ENCODE measurements at places on chromosomes 7 and 10.

- DNase-seq, result no peak
Observed at GRCh38 chr7:65307651-65308299, 65.9 kb upstream of the ZNF92 start.

GRCh38 chr7:75814407-75814947 lies 871 bp upstream of the CCL24 start:
- no peak for DNase-seq

DNA sequence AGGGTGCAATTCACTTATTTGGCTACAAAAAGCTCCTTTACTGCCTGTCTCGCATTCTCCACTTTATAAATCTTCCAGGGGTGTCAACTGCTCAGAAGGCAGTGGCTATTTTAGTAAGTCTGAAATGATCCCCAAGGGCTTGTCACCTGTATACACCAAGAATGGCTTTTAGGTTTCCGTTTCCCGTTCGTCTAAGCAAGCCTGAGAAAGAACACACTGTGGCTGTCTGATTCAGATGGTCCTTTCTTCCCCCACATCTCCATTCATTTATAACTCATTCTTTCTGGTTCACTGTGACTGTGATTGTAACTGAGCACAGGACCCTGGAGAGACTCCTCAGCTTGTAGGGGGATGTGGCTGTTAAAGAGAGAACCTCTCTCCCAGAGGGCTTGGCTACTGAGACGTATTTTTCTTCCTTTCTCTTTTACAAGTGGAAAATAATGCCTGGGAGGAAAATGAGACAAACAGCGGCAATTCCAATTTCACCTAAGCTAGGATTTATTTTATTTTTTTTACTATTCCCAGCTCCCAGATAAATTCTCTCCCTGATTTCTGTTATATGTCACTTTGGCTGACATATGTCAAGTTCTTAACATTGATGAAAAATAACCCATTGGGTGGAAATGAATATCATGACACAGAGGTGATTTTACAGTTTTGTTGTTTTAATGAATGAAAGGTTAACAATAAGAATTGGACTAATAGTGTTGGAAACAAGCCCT lies 129.3 kb downstream of the FAM107B start:
- no peak for DNase-seq

- DNase-seq, result no peak
Observed at GRCh38 chr7:141754939-141755338, 9.0 kb upstream of the TAS2R3 start.

DNA sequence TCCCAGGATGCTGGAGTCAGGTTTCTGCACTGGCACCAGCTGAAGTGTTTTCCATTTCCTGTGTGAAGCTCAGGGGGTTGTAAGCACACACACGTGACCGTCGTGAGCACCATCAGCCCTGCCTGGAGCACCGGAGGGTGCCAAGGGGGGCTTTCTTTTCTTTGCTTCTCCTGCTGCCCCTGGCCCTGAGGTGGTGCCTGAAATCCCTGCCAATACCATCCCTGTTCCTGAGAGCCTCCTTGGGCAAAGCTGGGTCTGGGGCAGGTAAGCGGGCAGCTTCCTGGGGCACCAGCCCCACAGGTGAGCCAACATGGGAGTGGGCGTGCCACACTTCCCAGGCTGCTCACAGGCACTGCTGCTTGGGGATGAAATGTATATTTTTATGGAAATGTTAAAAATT lies 593.6 kb downstream of the DNAJB6 start:
- DNase-seq, result no peak

- no peak for DNase-seq
Observed at GRCh38 chr10:18421726-18422293, 229.6 kb downstream of the NSUN6 start.

DNA sequence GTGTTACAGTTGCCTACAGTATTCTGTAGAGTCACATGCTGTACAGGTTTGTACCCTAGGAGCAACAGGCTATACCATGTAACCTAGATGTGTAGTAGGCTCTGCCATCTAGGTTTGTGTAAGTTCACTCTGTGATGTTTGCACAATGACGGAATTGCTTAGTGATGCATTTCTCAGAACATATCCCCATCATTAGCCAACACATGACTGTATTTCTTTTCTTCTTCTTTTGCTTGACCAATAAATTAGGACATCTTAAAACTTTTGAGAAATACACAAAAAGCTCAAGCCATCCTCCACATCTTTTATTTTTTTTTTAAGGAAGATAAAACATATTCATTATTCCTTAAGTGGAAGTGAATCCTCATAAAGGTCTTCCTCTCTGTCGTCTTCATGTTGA lies 5.4 kb upstream of the PFKFB3 start:
- no peak for DNase-seq

GRCh38 chr7:77497079-77497478 lies 40.0 kb upstream of the PTPN12 start:
- no peak for DNase-seq

GRCh38 chr10:1473874-1474273 lies 263.5 kb downstream of the ADARB2 start:
- no peak for DNase-seq

- no peak for DNase-seq
Observed at GRCh38 chr7:116552602-116553001, 27.8 kb downstream of the CAV1 start.

- DNase-seq, result no peak
Observed at GRCh38 chr10:125089469-125089868, 70.9 kb downstream of the CTBP2 start.

- no peak for DNase-seq
Observed at GRCh38 chr7:48085433-48085791, 3.7 kb upstream of the UPP1 start.

GRCh38 chr10:121221072-121221471 lies 369.9 kb downstream of the WDR11 start:
- no peak for DNase-seq

- no peak for DNase-seq
Observed at GRCh38 chr10:1465993-1466764, 271.1 kb downstream of the ADARB2 start.

DNA sequence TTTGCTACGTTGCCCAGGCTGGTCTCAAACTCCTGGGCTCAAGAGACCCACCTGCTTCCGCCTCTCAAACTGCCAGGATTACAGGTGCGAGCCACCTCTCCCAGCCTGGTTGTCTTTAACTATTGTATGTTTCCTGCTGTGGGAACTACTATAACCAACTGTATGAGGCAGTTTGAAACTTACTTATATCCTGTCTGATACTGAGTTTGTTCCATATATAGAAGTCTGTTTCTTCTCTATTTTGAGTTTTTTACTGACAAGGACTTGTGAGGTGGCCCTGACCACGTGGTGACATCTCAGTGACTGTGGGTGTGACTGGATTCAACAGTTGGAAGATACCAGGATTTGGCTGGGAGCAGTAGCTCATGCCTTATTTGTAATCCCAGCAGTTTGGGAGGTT lies 14.2 kb downstream of the FBH1 start:
- DNase-seq, result no peak

- DNase-seq, result no peak
Observed at GRCh38 chr10:73480158-73480557, 15.7 kb downstream of the PPP3CB start.

DNA sequence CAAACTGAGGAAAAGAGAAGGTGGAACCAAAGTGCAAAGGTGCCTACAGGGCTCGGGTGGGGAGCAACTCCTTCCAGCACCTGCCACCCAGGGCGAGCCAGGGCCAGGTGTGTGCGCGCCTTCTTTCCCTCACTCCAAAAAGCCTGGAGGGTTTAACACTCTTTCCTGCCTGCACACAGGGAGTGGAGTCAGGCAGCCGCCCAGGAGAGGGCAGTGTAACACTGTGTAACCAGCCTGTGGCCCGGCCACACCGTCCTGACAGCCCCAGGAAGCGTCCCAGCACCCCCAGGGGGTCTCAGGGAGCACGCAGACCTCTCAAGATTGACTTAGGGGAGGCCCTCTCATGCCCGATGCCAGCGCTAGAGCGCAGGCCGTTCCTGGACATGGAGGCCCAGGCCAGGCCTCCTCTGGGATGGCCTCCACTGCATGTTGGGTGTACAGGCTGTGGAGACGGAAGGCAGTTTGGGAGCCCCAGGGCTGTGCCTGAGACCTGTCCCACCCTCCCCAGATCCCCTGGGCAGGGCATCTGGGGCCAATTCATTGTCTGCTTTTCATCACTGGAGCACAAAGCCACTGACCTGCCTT lies 13.4 kb downstream of the BRI3 start:
- DNase-seq, result no peak

DNA sequence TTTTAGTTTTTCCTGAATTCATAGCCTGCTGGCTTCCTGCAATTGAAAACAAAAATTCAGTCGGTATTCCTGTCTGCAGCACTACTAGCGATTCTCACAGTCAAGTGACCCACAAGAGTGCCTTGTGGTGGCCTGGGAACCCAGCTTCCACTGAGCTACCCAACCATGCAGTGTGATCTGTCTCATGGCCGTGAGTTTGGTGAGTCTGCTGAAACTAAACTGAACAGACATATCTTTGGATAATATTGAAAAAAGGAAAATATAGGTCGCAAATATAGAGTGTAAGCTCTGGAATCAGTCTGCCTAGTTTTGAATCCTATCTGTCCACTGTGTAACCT lies 18.1 kb downstream of the ZNF786 start:
- DNase-seq, result no peak

GRCh38 chr10:101040061-101040460 lies 9.0 kb downstream of the SFXN3 start:
- DNase-seq, result no peak

DNA sequence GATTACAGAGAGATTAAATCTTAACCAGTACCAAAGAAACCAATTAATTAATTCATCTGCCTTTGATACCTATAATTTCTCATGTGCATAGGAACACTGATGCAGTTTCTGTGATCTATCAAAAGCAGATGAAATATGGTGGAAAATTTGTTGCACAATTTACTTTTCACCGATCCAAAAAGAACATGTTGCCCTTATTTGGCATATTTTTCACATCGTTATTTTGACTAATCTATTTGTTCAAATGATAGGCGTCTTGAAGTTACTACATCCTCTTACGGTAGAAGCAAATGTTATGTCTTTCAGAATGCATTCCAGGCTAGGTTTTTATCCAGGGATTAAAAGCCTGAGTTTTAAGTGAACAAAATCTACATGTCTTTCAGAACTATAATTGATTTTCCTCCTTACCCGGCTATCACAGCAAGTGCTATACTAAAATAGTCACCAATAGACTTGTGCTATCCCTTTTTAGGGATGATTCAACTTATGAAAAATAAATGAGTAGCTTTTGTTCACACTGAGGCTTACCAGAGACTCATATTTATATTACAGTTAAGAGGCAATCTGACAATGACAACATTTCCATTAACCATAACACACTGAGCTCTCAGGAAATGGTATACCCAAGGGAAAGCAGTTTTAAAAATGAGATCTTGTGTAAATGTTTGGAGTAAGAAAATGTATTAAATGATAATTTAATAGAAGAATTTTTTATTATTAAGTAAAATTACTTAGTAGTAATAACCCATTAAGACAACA lies 16.8 kb upstream of the TES start:
- DNase-seq, result no peak

- DNase-seq, result no peak
Observed at GRCh38 chr10:124099604-124100003, 6.2 kb upstream of the CHST15 start.

DNA sequence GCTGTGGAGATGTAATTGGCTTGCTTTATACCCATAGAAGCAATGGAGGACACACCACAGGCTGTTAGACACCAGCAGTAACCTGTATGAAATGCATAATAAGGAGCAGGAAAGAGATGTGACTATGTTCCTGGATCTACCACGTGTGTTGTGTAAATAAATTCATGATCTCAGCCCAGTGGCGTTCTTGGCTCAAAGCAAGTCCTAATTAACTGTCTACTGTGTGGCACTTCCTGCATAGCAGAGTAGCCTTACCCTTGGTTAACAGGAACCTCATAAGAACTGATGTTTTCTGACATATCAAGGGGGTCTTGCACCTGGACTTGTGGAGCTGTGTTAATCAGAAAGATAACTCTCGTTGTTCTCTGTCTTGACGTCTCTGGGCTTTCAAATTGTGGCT lies 25.7 kb upstream of the FAM180A start:
- DNase-seq, result no peak

DNA sequence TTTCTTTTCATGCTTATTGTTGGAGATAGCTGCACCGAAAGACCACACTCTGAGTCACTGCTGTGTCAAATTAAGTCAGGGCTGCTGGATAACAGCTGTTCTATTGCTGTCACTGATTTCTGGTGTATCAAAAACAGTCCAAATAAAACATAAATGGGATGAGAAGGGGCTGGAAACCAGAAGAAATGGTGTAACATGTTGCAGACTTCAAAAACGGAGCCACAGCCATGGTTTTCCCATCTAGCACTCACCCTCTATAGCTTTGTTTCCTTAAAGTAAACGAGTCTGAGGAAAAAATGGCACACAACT lies 103.3 kb upstream of the DIP2C start:
- DNase-seq, result no peak

DNA sequence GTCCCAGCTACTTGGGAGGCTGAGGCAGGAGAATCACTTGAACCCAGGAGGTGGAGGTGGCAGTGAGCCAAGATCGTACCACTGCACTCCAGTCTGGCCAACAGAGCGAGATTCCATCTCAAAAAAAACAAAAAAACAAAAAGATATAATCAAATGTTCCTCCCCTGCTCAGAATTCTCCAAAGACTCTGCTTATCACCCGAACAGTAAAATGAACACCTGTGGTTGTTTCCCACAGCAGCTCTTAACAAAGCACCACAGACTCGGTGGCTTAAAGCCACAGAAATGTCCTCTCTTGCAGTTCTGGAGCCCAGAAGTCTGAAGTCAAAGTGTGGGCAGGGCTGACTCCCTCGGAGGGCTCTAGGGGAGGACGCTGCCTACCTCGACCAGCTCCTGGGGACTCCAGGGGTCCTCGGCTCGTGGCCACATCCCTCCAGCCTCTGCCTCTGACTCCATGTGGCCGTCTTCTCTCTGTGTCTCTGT lies 4.1 kb upstream of the INTS1 start:
- peak; percentile 22 for DNase-seq

GRCh38 chr7:16404636-16405035 lies 16.7 kb downstream of the CRPPA start:
- no peak for DNase-seq

DNA sequence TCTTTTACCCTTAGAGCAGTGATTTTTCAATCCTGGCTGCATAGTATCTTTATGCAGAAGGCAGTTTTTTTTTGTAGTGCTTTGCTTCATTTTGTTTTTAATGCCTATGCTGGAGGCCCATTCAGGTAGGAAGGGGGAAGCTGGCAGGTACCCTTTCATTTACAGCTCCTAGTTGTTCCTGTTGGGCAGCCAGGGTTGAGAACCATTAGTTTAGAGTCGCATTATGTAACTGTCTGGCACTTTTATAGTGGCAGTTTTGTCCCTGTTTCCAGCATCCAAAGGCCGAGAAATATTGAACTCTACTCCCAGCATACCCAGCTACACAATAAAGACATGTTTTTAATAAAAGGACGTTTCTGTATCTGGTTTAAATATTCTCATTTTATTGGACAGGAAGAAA lies 110.6 kb downstream of the CCDC3 start:
- no peak for DNase-seq

DNA sequence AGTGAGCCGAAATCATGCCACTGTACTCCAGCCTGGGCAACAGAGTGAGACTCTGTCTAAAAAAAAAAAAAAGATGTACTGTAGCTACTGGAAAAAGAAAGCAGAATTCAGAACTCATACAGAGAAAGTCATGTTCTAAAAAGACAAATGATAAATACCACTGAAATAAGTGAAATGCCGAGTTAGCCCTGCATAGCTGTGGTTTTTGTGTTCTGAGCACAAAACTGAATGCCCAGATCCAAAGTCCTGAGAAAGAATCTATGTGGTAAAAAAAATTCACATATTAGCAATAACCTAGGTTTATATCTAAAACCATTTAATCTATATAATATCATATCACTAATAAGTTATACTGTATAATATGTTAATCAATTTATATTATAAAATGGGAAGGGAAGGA lies 29.3 kb upstream of the HECW1 start:
- DNase-seq, result no peak

GRCh38 chr7:101466871-101467270 lies 104.2 kb downstream of the COL26A1 start:
- no peak for DNase-seq

All from Right ventricle myocardium inferior (tissue), 1 donor.